ENCODE measurements at places on chromosomes 1 and 21. TPM values are rescaled to one million over a fixed set of nuclear protein-coding genes. Genes with fewer than 3 reads are reported as not detected.

PPIAL4G gene
- 1.0 TPM for total RNA-seq

SH2D5 gene
- 0.32 TPM for total RNA-seq

TRNP1 gene
- total RNA-seq, result 0.32 TPM

DIRAS3 gene
- not detected for total RNA-seq

RNASEL gene
- total RNA-seq, result 6.0 TPM

TP73 gene
- 1.4 TPM for total RNA-seq

LCE2D gene
- not detected for total RNA-seq

GJA8 gene
- not detected for total RNA-seq

C1QB gene
- not detected for total RNA-seq

ANXA9 gene
- not detected for total RNA-seq

ANKRD13C gene
- 28.8 TPM for total RNA-seq

PLA2G2A gene
- total RNA-seq, result not detected

FABP3 gene
- total RNA-seq, result not detected

ADGRL2 gene
- total RNA-seq, result not detected

OR2T3 gene
- not detected for total RNA-seq

ZNF436 gene
- 5.8 TPM for total RNA-seq

FAM72C gene
- total RNA-seq, result 11.0 TPM

ERICH3 gene
- not detected for total RNA-seq

KIAA0040 gene
- 88.7 TPM for total RNA-seq

ZNF648 gene
- total RNA-seq, result not detected

DYRK3 gene
- total RNA-seq, result 13.6 TPM

TMED5 gene
- 57.1 TPM for total RNA-seq

All from T-helper 1 cell treated with Interleukin-12 subunit alpha and Interleukin-12 subunit beta and Interleukin-4 antibody, amounts not matched to agents 30 ng/mL and 1 ng/mL, for 36 hours (primary cell).